ENCODE measurements at places on chromosomes 13 and 19.

GRCh38 chr19:56088497-56089215, 32.4 kb downstream of the ZNF787 start:
- DNase-seq, result no peak

- DNase-seq, result no peak
These were observed 691.1 kb upstream of the SPRY2 start for GRCh38 chr13:81031996-81032395.

DNA sequence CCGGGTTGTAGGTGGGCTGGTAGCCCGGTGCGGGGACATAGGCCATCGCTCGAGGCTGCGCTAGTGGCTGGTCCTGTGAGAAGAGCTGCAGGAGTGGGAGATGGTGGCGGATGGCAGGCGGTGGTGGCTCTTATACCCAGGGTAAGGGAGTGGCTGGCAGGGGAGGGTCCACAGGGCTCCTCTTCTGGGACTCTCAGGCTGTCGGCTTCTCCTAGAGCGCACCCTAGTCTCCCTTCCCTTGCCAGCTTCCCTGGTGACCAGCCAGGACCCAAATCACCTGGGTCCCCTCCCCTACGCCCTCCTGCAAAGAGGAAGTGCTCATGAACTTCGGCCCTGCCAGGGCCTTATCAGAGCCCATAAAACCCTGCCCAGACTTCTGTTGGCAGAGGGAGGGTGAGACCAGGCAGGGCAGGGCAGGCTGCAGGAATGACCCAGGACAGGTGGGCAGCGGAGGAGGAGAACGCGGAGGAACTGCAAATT, at the start of gene LGALS4:
Gene LGALS4, minus strand, starts transcription at position 105 of the 480 bp plus-strand sequence. Its CDS starts 59 bp downstream, at position 46.
- no peak for DNase-seq

DNA sequence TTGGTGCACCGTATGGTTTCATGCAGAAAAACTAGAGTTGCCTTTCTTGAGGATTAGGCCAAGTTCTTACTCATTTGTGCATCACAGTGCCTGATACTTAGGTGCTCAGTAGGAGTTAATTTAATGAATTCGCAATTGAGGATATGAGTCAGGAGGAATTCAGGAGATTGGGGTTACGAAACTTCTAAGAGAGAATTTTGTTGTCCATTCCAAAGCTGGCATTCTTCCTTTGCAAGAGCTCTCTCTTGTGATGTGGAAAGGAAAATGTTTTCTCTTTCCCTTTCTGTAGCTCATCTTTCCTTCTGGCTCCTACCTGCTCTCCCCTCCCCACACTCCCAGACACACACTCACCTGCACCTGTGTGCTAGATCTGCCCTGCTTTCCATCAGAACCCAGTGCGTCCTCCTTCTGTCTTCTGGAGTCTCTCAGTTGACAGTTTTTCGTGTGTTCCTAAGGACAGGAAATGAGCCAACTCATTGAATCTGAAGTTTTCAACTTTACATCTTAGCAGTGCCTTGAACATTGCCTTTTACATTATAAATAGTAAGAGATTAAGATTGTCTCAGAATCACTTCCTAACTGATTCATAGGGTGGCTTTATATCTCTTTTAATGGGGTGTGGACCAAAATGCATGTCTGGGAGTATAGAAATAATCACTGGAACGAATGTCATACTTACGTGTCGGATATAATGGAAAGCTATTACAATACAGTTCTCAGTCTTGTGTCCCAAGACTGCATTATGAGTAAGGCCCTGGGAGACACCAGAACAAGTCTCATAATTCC, 19.7 kb upstream of the ERCC5 start:
- no peak for DNase-seq

GRCh38 chr13:63041640-63042414, 1626.2 kb upstream of the PCDH20 start:
- no peak for DNase-seq

DNA sequence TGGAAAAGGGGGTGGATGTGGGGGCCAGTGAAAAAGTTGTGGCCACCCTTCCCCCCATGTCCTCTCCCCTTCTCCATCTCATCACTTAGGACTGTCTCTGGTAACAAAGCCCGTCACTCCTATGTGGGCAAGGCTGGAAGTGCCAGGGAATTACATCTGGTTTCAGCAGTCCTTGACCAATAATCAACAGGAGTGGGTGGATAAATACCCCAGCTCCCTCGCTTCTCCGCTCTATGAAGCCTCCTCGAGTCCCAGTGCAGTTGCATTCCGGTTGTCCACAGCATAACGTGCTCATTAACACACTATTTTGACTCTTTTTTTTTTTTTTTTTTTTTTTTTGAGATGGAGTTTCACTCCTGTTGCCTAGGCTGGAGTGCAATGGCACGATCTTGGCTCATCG, 31.5 kb downstream of the MYO1F start:
- DNase-seq, result no peak

GRCh38 chr13:21478881-21479808, 20.0 kb upstream of the ZDHHC20 start:
- peak; percentile 84 for DNase-seq

Data from CD8-positive, alpha-beta T cell (primary cell).